ENCODE measurements at places on chromosomes 4 and X. TPM values are rescaled to one million over a fixed set of nuclear protein-coding genes. Genes with fewer than 3 reads are reported as not detected.

The CCSER1 gene
- total RNA-seq, result 2.2 TPM

The CFI gene
- not detected for total RNA-seq

The BRS3 gene
- total RNA-seq, result not detected

The UGT2B17 gene
- not detected for total RNA-seq

GRCh38 chr4:26296514-26296913 lies 24.3 kb upstream of the RBPJ start:
- DNase-seq, result no peak

- DNase-seq, result no peak
Observed at GRCh38 chr4:121176082-121176934, 12.2 kb upstream of the TNIP3 start.

DNA sequence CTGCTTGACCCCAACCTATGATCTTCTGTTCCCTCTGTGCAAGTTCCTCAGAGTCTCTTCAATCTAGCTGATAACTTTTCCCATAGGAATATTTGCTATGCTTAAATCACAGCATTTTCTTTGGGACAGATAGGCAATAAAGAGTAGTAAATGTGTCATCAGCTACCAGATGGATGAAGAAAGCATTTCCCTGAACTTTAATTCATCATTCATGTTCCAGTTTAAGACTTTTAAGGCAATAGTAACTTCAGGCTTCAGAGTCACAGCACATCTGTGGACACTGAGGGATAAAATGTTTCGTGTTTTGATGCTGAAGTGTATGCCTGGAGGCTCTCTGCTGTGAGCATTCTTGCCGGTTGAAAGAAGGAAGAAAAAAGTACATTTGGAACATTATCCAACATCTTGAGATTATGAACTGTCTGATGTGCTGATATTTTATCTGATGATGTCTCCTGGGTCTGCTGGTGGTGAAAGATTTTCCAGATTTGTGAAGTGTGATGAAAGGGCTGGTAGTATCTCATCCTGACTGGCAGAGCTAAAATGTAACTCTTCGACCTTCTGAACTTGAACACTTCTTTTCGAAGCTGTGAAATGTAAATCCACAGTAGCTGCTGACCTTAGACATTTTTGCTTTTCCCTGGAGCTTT lies 133.7 kb downstream of the DCLK2 start:
- DNase-seq, result no peak

DNA sequence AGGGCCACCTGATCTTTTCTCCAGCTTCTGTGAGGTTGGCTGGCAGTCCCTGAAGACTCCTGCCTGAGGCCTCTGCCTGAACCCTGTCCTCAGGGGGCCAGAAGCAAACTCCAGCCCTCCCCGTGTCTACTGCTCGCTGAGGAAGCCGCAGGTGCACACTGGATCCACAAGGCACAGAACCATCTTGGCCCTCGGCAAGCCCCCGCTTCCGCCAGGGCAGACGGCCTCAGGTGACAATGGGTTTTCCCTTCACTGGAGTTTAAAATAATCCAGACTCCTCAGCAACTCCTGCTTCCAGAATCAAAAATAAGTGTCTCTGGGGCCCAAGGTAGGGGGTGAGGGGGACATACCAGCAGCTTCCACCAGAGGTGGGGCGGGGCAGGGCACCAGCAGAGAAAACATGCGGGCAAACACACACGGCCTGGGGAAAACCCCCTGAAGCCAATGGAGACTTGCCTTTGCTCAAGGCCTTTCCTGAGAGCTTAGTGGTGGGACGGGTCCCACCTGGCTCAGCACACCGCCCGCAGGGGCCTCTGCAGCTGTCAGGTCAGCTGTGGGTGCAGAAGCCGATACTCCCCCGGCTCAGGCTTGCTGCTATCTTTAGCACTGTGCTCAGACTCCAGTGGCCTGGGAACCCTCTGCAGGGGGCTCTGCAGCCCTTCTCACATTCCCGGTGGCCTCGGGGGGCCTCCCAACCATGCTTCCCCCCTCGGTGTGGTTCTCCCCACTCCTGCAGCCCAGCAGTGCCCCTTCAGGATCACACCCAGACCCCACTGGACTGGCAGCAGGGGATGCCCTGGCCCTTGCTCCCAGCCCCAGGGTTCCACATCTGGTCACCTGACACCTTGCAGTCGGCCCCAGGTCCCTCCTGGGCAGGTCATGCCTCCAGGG lies 1.9 kb downstream of the MYL5 start:
- DNase-seq, result no peak
